ENCODE measurements at places on chromosomes 2 and 18.

DNA sequence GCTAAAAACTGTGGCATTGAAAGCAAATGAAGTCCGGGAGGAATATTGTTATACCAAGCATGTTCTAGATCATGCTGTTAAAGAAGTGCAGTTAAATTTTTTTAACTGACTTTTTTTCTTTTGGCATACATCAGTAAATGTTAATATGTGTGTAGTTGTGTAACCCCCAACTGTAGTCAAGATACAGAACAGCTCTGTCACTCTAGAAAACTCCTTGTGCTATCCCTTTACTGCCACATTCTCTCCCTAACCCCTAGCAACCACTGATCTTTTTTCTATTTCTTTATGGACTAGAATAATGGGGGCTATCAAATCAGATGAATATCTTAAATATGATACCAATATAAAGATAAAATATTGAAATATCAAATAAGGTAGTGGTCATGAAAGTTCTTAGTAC, 46.4 kb downstream of the LCLAT1 start:
- no peak for DNase-seq

DNA sequence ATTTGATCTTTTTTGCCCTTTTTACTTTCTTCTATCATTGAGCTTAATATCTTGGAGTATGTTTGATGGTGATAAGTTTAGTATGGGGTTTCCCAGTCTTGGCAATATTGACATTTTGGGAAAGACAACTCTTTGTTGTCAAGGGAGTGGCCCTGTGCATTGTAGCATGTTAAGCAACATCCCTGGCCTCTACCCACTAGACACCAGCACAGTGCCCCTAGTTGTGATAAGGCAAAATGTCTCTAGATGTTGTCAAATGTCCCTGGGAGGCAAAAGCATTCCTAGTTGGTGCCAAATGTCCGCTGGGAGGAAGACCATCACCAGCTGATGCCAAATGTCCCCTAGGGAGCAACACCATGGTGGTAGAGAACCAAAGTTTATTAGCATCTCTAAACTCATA, 28.2 kb downstream of the GULP1 start:
- no peak for DNase-seq

DNA sequence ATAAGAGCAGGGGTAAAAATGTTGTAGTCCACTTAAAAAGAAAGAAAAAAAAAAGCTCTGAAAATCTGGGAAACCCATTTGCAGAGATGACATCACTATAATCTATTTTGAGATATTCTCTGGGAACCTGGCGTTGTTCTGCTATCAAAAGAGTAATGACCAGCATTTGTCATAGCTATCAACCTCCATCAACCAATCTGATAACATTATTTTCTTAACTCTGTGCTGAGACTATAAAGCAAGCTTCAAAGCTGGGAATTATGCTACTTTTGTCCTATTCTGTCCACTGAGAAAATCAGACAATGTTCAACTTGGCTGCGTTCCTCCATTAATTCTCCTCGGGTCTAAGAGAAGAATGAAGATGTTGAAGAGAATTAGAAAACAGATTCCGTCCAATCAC, 107.5 kb downstream of the STK39 start:
- DNase-seq: no peak

DNA sequence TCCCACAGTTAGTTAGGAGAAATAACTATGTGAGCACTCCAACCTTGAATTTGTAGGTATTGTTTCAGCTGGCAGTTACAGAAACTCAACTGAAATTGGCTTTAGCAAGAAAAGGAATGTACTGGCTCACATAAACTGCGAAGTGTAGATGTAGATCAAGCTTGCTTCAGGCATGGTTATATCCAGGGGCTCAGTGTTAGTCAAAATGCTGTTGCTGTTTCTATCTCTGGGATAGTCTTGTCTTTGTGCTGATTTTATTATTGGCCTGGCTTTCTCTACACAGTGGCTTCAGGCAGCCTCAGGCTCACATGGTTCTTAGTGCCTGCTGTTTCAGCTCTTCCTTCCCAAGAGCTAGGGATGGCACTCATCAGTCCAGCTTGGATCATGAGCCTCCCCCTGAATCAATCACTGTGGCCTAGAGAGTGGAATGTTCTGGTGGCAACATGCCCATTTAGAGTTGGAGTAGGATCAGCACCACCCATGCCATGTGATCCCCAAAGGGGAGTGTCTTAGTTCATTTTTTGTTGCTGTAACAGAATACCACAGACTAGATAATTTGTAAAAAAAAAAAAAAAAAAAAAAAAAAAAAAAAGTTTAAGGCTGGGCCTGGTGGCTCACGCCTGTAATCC, 69.1 kb upstream of the FOXI3 start:
- no peak for DNase-seq

DNA sequence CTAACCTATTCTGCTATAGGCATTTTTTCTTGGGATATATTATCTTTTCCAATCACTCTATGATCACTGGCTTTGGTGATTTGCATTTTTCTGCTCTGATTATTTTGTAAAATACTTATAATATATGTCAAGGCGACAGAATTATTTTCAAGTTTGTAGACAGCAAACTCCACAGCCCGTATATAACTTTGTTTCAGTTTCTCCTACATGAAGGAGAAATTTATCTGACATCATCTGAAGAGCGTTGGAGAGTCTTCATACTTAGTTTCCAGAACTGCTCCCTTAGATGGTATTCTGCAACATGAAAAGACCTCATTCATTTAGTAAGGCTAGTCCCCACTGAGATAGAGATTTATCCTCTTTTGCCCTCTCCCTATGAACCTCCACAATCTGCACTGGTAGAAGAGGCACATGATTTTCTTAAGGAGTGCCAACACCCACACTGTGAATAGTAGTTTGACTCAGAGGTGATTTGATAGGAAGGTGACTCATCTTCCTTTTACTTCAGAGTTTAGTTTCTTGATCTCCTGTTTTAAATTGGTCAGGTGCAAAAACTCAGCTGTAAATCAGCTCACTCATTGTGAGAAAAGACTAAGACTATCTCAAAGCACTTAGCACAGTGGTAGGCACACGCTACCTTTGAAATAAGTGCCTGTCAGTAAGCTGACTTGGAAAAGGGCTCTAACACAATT, 1848.6 kb upstream of the CELF4 start:
- no peak for DNase-seq

- no peak for DNase-seq
Measured at GRCh38 chr2:240921311-240921994, 15.3 kb downstream of the CROCC2 start.

DNA sequence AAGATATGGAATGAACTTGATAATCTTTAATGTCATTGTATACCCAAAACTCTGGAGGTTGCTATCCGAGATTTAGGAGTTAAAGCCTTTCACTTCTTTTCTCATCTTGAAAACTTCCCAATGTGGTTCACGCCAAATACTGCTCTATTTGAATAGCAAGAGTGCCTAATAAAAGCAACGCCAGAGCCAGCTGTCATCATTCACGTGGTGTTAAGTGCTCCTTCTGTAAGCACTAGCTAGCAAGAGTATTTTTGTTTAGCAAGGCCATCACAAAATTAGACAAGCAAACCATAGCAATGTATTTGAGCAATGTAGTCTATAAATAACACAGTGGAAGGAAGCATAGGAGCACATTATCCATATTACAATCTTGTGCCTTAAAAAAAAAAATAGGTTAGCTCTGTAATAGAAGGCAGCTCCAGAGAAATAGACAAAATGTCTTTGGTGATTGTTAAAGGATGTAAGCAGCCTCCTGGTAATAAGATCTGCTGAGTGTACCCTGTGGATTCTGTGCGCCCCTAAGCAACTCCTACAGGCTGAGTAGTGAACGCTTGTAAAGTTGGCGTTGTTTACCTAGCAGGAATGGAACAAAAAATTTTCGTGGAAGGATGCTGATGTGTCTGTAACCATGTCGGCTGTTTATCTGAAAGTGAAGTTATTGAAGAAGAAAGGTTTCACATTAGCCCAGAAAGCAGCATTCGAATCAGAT, 518.0 kb downstream of the CNTNAP5 start:
- no peak for DNase-seq

- DNase-seq: no peak
Measured at GRCh38 chr2:215680605-215681598, 245.0 kb upstream of the FN1 start.

DNA sequence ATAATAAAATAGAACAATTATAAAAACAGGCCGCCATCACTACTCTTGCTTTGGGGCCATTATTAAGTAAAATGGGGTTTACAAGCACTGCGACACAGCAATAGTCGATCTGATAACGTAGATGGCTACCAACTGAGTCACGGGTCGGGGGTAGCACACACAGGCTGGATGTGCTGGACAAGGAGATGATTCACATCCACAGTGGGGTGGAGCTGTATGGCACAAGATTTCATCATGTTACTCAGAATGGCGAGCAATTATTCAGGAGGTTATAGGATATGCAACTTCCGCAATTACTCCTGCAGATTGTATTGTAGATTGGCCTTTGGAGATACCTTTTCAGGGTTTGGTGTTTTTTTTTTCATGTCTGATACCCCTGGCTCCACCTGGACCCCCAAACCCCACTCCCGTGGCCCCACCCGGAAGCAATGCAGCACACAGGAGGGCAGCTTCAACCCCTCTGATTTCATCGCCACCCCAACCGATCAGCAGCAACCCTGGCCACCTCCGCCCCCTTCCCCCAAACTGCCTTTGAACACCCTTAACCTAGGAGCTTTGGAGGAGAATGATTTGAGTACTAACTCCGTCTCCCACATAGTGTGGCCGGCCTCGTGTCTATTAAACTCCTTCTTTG, 21.4 kb upstream of the MLPH start:
- DNase-seq: no peak

- no peak for DNase-seq
Measured at GRCh38 chr2:38900726-38901125, 11.1 kb downstream of the ARHGEF33 start.

- DNase-seq: no peak
Measured at GRCh38 chr2:30365201-30365600, 81.8 kb upstream of the LCLAT1 start.

Data from NCI-H1930 (cell line).